ENCODE measurements at places on chromosomes 7 and 10.

GRCh38 chr10:66209025-66209424, 716.8 kb upstream of the LRRTM3 start:
- DNase-seq: no peak

GRCh38 chr7:146027243-146027642, 89.4 kb upstream of the CNTNAP2 start:
- no peak for DNase-seq

DNA sequence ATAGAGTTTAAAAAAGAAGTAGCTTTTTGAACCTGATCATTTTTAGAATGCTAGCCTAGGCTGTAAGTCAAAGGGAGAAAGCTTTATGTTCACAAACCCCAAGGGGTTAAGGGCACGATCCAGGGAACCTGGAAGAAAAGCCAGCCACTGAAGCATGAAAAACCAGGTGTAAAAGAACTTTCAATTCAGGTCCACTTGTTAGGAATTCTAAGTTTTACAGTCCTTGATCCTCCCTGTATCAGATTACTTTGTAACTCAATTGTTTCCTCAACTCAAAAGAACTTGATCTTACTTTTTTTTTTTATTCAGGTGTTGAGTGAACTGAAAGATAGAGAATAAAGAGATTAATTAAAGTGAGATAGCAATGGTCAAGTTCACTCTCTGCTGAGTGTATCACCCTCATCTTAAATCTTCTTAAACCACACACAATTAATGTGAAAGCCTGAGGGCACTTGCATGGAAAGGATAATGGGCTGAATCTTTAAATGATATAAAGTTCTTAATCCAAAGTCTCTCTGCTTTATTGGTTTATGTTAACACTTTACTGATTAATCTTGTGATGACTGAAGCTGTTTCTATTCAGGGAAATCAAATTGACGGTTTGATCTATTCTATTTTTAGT, 672.2 kb upstream of the LRRN3 start:
- no peak for DNase-seq

- no peak for DNase-seq
Observed at GRCh38 chr10:112912410-112912928, 37.6 kb upstream of the TCF7L2 start.

GRCh38 chr10:12822126-12822892, 179.2 kb downstream of the CCDC3 start:
- no peak for DNase-seq

DNA sequence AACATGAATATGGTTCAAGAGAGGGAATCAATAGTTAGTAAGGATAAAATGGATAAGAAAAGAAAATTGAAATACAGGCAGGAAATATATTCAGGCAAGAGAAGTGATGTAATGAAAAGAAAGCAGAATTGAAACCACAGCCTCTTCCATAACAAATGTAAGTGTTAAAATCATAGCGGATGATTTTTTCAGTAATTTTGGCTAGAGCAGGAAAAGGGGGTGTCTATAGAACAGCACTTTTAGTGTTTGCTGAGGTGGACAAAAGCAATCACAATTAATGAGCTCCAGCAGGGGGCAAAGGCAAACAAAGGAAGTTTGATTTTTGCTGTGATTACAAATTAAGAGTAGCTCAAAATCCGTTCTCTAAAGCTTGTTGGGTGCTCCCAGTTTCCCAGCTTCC, 79.0 kb downstream of the TRIL start:
- DNase-seq: no peak

DNA sequence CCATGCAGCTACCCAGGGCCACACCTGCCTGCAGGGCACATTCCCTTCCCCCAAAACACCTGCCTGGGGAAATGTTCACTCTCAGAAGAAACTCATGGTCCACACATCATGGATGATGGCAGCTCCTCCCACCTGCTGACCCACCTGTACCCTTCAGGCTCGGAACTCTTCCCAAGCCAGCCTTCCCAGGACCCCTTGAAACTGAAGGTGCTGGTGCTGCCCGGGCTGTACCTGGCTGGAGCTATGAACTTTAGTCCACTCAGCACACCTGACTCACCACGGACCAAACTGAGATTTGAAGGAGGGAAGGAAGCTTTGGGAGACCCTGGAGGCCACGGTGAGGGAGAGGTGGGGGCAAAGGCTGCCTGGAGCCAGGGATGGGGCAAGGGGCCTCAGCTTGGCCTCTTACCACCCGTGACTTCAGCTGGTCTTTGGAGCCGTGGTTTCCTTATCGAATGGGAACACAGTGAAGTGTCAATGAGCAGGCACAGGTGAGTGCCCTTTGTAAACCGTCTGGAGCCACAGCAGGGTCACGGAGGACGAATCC, 30.1 kb upstream of the INPP5A start:
- peak; percentile 20 for DNase-seq

GRCh38 chr10:76303682-76304316, 872.4 kb downstream of the LRMDA start:
- peak; percentile 84 for DNase-seq

DNA sequence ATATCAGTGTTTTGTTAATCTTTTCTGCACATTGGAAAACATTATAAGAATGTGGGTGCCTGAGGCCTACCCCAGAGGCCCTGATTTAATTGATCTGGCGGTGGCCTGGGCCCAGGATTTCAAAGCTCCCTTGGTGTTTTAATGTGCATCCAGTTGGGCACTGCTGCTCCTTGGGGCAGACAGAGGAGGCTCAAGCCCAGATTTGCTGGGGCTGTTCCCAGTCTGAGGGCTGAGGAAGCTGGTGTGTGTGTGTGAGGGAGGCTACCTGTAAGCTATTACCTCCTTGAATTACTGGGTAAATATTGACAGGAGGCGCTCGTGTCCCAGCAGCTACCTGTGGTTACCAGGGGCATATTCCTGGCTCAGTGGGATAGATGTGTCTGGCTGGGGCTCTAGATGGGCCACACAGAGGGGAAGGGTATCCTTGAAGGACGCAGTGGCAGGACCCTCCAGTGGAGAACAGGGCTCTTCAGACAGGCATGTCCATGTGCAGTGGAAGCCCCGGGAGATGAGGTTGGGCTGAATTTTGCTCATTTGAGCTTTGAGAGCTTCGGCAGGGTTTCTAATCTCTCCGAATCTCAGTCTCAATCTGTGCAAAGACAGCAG, 975.4 kb upstream of the ZNF722 start:
- DNase-seq: no peak

- peak; percentile 27 for DNase-seq
Observed at GRCh38 chr7:25319707-25320106, 91.4 kb upstream of the NPVF start.

- DNase-seq: no peak
Observed at GRCh38 chr7:13946181-13946580, 43.3 kb downstream of the ETV1 start.

DNA sequence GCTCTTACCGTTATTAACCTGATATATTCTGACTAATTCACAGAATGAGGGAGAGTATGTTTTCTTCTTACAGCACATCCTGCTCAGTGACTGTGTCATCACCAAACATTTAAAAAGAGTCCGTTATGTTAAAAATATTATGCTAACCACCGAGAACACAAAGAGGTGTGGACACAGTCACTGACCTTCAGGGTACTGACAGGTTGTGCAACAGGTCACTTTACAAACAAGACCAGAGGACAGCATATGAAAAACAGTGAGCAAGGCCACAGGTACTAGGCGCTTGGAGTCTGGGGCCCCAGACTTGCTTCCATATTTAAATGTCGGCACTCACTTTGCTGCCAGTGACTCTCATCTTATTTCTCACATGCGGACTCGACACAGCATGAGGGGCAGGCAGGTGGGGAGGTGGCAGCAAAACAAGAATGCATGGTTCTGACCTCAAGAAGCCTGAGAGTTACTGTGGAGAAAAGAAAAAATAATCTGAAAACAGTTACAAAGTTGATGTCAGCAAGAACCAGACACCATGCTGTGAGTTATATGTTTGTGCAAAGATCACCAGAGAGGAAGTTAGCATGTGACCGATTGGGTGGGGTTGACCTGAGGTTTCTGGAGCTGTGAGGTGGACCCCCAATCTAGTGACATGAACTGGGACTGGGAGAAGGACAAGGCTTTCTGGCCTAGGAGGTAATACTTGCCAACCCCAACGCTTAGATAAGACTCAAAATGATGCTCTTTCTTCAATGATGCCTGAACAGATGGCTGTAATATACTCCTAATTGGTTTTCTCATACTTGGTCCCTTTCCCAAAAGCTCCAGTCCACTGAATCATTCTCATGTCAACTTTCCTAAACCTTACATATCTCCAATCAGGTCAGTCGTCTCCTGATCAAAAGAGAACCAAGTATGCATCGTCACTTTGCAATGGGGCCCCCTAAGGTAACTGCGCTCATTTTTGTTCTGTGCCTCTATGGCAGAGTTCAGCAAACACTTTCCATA, 102.4 kb downstream of the HIPK2 start:
- DNase-seq: no peak

GRCh38 chr7:46939089-46939488, 642.8 kb downstream of the TNS3 start:
- no peak for DNase-seq

- DNase-seq: no peak
Observed at GRCh38 chr7:16092711-16093110, 328.6 kb downstream of the CRPPA start.

GRCh38 chr10:43130770-43131171, 7.5 kb upstream of the CSGALNACT2 start:
- DNase-seq: no peak

- DNase-seq: no peak
Observed at GRCh38 chr7:47298636-47299035, 283.3 kb downstream of the TNS3 start.

DNA sequence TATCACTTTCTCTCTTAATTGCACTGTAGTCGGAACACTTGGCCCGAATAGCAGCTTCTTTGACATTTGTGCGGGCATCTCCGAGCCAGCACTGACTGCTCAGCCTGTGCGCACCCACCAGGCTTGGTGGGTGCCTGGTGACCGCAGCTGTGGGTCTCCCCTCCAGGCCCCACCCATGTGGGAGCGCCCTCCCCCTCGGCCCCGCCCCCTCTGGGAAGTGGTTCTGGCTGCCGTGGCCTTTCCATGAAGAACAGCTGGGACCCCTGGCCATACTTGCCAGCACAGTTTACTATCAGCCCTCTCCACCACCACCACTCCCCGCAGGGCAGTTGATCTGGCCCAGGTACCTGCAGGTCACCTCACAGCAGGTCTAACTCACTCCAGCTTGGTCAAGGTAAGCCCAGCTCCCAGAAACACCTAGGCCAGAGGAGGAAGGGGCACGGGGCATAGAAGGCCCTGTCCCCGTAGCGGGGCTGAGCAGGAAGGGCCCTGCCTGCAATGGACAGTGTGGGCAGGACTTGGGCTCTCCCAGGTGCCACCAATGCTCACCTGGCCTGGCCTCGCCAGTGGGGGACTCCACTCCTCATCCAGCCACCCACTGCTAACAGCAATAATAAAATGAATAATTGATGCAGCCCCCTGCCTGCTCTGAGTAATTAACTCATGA, 5.8 kb downstream of the RASGEF1A start:
- no peak for DNase-seq

GRCh38 chr7:152521420-152522337, 85.9 kb upstream of the KMT2C start:
- DNase-seq: peak; percentile 81

- no peak for DNase-seq
Observed at GRCh38 chr10:118662228-118663035, 67.0 kb upstream of the PRLHR start.

GRCh38 chr10:117804470-117805011, 242.2 kb downstream of the RAB11FIP2 start:
- DNase-seq: peak; percentile 43

- no peak for DNase-seq
Observed at GRCh38 chr10:60430836-60431597, 41.3 kb upstream of the ANK3 start.

DNA sequence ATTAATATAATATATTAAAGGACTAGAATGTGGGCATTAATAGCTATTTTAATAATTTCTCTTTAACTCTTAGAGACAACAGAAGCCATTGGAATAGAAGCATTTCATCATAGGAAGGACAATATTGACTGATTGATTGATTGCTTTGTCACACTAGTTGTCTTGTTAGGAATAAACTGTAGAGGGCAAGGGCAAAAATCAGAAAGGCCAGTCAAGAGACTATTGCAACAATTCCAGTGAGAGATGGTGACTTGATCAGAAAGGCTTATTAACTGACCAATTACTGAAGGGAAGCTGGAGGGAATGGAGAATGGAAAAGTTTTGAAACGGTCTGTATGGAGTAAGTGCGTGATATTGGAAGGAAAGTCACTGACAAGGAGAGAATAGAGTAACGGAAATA, 87.3 kb downstream of the RUNDC3B start:
- DNase-seq: no peak
